GM13976 (cell line): ENCODE measurements at places on chromosomes 11 and 22.

- no peak for DNase-seq
These were observed 68.1 kb upstream of the PHF21B start for GRCh38 chr22:45077826-45078334.

GRCh38 chr22:29393019-29393608 is 4.7 kb upstream of the AP1B1 start:
- peak; percentile 25 for DNase-seq

DNA sequence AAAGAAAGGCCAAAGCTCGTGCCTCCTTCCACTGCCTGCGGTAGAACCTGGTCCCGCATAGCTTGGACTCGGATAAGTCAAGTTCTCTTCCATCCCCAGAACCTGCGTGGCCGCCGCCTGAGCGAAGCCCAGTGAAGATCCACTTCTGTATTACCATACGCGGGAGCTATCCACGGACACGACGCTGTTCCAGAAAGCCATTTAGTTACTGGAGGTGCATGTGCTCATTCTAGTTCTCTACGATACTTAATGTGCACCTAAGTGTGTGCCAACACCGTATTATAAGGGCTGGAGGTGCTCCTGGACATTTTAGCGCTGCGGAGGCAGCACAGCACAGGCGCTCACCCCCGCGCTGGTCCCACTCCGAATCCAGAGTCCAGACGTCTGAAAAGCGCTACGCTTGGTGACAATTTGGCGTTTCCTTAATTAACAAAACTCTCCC is 1.4 kb downstream of the WT1 start:
- no peak for DNase-seq

- DNase-seq: peak; percentile 73
These were observed at the start of gene SCN3B for GRCh38 chr11:123654566-123655081. Gene SCN3B, minus strand, starts transcription at chr11:123654624. Its CDS starts 823 bp downstream, at chr11:123653801.

DNA sequence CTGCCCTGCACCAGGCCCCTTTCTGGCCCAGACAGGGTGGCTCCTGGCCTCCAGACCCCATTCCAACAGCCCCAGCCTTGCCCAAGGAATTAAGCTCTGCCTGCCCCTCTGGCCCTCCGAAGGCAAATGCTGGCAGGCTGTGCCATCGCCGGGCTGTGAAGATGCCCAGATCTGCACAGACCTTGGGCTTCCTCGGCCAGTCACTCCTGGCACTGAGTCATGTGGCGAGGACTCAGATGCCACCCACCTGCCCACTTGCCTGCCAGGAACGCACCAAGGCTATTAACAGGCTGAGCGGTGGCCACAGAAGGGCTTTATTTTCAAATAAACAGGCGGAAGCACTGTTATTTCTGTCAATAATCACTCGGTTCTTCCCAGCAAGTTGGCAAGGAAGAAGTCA is 50.3 kb upstream of the TTLL12 start:
- DNase-seq: no peak

- DNase-seq: no peak
These were observed 21.4 kb downstream of the PATL1 start for GRCh38 chr11:59647245-59647980.

DNA sequence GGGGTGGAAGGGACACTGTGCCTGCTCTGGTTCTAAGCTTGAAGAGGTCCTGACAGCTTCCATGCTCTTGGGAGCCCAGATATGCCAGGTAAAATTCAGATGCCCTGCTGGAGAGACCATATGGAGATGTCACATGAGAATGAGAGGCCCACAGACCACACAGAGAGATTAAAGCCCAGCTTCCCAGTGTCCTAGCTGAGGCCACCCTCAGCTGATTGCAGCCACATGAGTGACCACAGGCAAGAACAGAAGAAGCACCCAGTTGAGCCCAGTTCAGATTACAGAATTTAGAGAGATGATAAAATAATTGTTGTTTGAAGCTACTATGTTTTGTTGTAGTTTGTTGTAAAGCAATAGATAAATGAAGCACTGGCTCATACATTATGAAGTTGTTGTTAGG is 14.4 kb upstream of the PVALB start:
- no peak for DNase-seq

DNA sequence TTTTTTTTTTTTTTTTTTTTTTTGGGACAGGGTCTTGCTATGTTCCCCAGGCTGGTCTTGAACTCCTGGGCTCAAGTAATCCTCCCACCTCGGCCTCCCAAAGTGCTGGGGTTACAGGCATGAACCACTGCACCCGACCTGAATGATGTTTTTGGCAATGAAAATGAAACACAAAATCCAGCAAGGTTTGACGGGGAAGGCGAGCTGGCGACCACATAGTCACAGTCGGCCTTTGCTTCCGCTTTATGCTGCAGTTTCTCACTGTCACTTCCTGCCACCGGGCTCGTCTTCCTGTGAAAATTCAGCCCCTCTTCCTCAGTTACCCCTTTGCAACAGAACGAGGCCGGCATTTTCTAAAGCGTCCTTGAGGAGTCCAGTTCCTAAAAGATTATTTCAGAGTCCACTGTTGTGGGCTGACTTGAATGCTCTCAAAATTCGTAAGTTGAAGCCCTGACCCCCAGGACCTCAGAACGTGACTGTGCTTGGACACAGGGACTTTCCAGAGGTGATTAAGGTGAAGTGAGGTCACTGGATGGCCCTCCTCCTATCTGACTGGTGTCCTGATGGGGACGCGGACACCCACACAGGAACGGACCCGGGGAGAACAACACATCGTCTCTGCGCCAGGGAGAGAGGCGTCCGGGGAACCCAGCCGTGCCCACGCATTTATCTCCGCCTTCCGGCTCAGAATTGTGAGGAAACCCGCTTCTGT is 2.9 kb upstream of the BID start:
- DNase-seq: peak; percentile 84

- DNase-seq: no peak
These were observed 827.4 kb downstream of the OPCML start for GRCh38 chr11:132704781-132705375.

GRCh38 chr11:79189601-79190000 is 251.2 kb downstream of the TENM4 start:
- no peak for DNase-seq

GRCh38 chr11:36292311-36292722 is 3.1 kb upstream of the COMMD9 start:
- DNase-seq: peak; percentile 74

GRCh38 chr22:27791159-27791858 is 10.2 kb downstream of the MN1 start:
- no peak for DNase-seq

DNA sequence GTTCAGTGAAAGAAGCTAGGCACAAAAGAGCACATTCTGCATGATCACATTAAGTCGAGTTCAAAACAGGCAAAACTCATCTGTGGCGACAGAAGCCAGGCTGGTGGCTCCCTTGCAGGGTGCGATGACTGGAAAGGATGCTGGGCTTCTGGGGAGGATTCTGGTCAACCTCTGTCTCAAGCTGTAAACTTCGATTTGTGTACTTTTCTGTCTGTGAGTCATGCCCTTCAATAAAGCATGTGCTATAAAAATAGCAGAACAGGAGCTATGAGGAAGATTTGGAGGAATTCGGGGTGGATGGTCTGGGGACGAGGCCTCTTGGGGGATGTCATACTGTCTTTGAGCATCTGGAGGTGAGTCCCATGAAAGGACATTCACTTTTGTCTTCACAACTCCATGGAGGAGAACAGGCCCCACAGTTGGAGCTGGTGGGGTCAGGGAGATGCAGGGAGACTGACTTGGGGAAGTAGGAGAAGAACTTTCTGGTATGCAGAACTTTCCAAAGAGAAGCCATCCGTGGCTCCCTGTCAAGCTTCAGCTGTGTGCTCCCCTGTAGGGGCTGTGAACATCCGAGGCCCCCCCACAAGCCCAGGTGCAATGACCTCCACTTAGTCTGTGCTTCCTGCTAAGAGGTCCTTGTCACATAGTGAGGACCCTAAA is 77.8 kb upstream of the LINC01488 start:
- no peak for DNase-seq

DNA sequence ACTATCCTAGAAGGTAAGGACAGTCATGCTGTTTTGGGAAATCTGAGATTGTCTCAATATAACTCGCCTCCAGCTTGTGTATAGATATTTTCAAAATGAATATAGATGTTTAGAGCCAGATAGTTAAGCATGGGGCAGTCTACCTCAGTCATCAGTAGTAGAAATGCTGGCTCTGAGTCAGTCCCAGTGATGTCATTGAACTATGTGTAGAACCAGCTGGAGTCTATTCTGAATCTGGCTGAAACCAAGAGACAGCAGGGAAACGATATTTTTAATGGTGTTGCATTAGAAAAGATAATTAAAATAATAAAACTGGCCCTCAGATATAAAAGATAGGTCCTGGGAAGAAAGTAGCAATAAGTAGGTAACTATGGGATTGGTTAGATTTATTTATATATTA is 25.9 kb downstream of the PIWIL4 start:
- DNase-seq: no peak

DNA sequence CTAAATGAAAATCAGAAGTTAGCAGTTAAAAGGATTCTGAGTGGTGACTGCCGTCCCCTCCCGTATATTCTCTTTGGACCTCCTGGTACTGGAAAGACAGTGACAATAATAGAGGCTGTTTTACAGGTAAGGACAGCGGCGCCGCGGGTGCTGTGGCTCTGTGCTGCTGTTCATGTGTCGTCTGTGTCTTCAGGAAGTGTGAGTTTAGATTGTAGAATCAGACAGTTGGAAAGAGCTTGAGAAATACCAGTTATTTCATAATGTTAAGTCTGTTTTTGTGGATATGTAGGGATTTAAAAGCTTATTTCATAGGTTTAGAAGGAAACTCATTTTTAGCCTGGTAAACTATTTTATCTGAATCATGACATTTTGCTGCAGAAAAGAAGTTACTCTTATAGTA is 27.4 kb upstream of the PANX2 start:
- no peak for DNase-seq

DNA sequence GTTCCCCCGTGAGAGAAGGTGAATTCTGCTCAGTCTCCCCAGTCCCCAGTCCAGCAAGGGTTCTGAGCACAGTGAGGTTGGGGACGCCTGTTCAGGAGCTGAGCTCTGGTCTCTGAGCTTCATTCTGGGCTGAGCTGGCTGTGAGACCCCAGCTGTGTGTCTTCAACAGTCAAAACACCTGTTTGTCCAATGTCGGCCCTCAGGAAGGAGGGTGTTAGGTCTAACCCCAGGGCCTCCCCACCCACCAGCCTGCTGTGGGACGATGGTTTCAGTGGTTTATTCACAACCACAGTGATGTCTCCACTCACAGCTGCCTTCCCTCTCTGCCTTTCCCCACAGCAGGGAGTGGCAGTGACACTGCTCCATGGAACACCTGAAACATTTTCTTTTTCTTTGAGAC is 1282.9 kb downstream of the TBC1D22A start:
- DNase-seq: peak; percentile 46

DNA sequence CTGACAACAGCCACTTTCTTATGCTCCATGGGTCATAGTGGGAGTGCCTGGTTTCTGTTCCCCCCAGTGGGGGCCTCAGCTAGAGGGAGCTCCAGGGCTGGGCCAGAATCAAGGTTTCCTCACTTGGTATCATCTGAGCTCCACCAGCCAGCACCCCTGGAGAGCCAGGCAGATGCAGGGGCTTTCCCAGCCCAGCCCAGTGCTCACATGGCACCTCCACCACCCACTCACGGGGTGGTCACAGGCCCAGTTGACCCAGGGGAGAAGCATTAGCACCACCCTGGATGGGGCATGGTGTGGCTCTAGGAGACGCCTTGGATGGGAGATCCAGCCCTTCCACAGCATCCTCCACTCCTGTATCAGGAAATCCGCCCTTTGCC is 24.1 kb upstream of the WNT7B start:
- no peak for DNase-seq

DNA sequence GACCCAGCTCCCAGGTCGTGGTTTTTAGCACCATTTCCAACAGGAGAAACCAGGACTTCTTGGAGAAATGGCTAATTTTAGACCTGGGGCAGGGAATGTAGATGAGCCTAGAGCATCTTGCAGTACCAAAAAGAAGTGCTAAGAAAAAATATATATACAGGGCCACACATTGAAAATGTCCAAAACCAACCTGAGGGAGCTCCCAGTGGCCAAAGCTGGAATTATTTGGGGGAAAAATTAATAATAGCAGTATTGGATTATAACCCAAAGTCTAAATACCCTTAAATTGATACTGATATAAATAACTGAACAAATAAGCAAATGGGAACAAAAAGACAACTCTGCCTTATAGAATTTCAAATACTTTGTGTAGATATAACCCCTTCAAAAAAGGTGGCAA is 108.0 kb downstream of the PARVA start:
- no peak for DNase-seq

- DNase-seq: no peak
These were observed 138.9 kb downstream of the CD44 start for GRCh38 chr11:35277827-35278226.

DNA sequence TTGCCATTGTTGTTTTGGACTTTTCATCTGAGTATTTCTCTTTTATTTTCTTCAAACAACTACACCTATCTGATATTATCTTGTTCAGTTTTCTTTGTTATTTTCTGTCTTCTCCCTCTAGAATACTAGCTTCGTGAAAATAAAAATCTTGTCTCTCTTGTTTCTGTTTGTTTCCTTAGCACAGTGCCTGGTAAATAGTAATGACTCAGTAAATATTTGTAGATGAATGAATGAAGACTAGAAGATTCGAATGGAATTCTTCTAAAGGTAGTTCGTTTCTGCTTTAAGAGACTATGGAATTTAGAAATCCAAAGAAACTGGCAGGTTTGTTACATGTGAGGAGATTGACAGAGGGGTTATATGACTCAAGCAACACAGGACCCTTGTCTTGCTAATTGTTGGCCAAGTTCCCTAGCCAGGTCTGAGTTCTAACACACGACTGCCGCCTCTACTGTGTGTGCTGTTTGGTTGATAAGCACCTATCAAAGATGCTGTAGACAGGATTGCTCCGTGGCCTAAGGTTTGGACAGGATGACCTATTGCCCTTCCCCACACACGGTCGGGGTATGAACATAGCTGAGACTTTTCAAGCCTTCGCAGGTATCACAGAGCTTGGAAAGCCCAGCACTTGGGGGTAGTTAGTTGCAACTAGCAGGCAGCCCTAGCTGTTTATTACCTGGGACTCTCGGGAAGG is 831 bp upstream of the TMEM135 start:
- DNase-seq: peak; percentile 34

- peak; percentile 77 for DNase-seq
These were observed 2.0 kb downstream of the HEPN1 start for GRCh38 chr11:124920870-124921609.

DNA sequence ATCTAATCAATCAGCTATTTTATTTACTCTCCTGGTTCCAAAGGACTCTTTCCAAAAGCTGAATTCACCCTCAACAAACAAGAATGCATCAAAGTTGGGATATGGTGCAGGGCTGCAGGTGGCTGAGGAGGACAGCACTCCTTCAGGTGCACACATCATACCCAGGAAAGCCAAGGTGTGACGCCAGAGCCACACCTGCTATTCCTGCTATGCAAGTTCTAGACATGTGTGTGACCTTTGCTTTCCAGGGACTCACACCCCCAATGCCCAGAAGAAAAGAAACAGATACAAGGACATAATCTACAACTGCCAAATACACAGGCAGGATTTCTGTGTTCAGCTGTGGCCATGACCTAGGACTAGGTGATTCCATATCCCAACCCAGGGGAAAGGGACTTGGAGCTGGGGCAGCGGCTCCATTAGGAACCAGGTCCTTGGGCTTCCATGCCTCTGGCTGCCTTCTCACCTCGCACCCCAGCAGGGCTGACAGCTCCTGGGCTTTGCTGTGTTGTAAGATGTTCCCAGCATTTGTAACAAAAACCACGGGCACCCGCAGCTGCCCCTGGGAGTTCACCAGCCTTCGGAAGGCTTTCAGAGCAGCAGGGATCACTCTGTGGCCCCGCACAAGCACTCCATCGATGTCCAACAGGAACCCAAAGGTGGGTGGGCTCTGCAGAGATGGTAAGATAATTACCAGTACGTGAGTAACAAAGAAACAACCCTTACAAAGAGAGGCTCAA is 9.8 kb downstream of the HDHD5 start:
- DNase-seq: no peak
